Cardiac muscle cell (in vitro differentiated cells and primary cell): ENCODE measurements at places on chromosomes 5 and 9. TPM values are rescaled to one million over a fixed set of nuclear protein-coding genes. Genes with fewer than 3 reads are reported as not detected.

DNA sequence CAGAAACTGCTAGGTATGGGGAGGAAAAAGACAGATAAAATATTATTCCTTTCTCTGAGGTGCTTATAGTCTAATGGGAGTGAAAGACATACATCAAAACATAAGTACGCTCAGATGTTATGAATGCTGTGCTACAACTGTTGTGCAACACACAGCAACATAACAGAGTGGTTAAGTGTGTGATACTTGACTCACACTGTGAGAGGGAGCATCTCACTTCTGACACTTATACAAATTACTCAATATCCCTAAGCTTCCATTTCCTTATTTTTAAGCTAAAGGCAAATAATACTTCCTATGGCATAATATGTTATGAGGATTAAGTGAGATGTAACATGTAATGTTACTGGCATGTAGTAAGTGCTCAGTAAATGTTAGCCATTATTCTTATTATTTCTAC is 110.6 kb upstream of the FER start:
- DNase-seq: peak; percentile 78
- no peak overlapping the region for H3K27ac ChIP-seq
- H3K4me3 ChIP-seq: no peak overlapping the region
- H3K36me3 ChIP-seq: no peaks in the 10 kb centered on the region

KIF12 gene
- 0.04 and 1.1 TPM in 2 replicates for total RNA-seq

CEL gene
- 1.1 and 1.6 TPM in 2 replicates for total RNA-seq

FBLL1 gene
- 0.63 and 1.2 TPM in 2 replicates for total RNA-seq

C9orf153 gene
- 0.74 and 1.0 TPM in 2 replicates for total RNA-seq

DNA sequence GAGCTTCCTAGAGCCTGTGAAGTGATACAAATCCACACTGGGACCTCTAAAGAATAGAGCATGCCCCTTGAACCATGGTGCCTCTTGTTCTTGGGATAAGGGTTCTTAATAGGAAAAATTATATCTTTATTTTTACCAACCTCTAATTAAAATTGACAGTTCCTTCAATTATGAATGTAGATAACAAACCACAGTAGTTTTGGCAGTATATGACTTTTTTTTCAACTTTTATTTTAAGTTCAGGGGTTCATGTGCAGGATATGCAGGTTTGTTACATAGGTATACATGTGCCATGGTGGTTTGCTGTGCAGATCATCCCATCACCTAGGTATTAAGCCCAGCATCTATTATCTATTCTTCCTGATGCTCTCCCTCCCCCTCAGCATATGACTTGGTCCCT is 974 bp downstream of the HEMGN start:
- H3K4me1 ChIP-seq: no peaks in the 10 kb centered on the region
- H3K27ac ChIP-seq: no peak overlapping the region
- H3K36me3 ChIP-seq: no peaks in the 10 kb centered on the region
- H3K4me3 ChIP-seq: no peak overlapping the region
- H3K27me3 ChIP-seq: peaks cover 99% of the 10 kb centered on the region

GRCh38 chr9:37988602-37989001 is 80.4 kb downstream of the SHB start:
- no peak for DNase-seq
- peaks cover 30% of the 10 kb centered on the region for H3K4me1 ChIP-seq
- no peak overlapping the region for H3K27ac ChIP-seq
- H3K27me3 ChIP-seq: no peaks in the 10 kb centered on the region

GRCh38 chr9:129889941-129890717 is 54.9 kb downstream of the USP20 start:
- no peak overlapping the region for H3K4me3 ChIP-seq
- peaks cover 8% of the 10 kb centered on the region for H3K36me3 ChIP-seq
- DNase-seq: no peak
- peaks cover 11% of the 10 kb centered on the region for H3K4me1 ChIP-seq
- H3K27me3 ChIP-seq: no peaks in the 10 kb centered on the region
- H3K27ac ChIP-seq: no peak overlapping the region

SLC22A5 gene
- 6.4 and 6.5 TPM in 2 replicates for total RNA-seq

DNA sequence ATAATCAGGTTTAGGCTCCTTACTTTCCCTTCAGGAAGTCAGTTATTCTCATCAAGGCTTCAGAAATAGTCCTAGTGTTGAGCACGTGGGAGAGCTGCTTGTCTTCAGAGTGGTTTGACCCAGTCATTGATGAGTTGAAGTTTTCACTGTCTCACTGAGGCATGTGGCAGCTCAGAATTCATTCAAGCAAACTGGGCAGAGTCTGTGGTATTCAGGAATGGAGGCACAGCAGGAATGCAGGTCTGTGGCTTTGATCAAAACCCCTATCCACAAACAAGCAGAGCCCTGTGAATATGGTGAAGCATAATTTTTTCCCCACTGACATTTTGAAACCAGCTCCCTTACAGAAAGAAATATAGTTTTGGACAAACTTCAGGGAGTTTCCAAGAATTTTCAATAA is 207.3 kb downstream of the CD180 start:
- no peak overlapping the region for H3K27ac ChIP-seq
- no peaks in the 10 kb centered on the region for H3K36me3 ChIP-seq
- no peak overlapping the region for H3K4me3 ChIP-seq
- peak; percentile 27 for DNase-seq

- no peak for DNase-seq
- H3K4me3 ChIP-seq: no peak overlapping the region
- no peaks in the 10 kb centered on the region for H3K36me3 ChIP-seq
Measured at GRCh38 chr5:6780802-6781391, 67.7 kb downstream of the TENT4A start.

DNA sequence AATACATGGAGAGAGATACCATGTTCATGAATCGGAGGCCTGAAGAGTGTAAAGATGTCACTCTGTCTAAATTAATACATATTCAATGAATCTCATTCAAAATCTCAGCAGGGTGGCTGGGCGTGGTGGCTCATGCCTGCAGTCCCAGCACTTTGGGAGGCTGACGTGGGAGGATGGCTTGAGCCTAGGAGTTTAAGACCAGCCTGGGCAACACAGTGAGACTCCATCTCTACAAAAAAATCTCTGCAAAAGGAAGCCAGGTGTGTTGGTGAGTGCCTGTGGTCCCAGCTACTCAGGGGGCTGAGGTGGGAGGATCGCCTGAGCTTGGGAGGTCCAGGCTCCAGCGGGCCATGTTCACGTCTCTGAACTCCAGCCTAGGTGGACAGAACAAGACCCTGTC is 49.7 kb downstream of the COL23A1 start:
- no peaks in the 10 kb centered on the region for H3K27me3 ChIP-seq
- no peaks in the 10 kb centered on the region for H3K36me3 ChIP-seq
- H3K27ac ChIP-seq: no peak overlapping the region
- no peak overlapping the region for H3K4me3 ChIP-seq
- no peak for DNase-seq

TMEM174 gene
- total RNA-seq: not detected in 2 replicates

GRCh38 chr5:157649101-157649500 is 3.1 kb downstream of the SOX30 start:
- H3K36me3 ChIP-seq: no peaks in the 10 kb centered on the region
- no peaks in the 10 kb centered on the region for H3K4me1 ChIP-seq
- no peak for DNase-seq

PCDHGB4 gene
- 17.4 and 23.5 TPM in 2 replicates for total RNA-seq

NR5A1 gene
- total RNA-seq: 0.12 TPM in 1 of 2 replicates, not detected in the other

DNA sequence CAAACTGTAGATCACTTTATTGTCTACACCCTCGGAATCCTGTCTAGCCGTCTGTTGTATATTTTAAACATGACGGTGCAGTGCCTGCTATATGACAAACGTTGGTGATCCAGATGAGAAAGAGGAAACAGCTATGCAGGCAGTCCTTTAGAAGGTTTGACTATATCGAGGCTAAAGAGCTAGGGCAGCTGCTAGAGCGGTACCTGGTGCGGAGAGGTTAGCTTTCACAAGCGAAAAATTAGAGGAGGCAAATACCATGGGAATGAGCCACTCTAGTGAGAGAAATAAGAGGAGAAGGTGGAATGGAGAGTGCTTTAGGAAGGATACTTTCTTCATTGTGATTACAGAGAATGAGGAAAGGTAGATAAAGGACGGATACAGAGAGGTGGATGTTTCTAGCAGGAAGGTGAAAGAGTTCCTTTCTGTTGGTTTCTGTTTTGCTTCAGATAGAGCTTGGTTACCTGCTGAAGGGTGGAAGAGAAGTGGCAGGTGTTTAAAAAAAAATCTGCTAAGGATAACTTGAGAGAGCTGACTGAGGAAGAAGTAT is 959 bp upstream of the FBXL17 start:
- no peaks in the 10 kb centered on the region for H3K36me3 ChIP-seq
- peak; percentile 21 for DNase-seq
- H3K4me3 ChIP-seq: peak overlapping the region; percentile 58
- peaks cover 8% of the 10 kb centered on the region for H3K4me1 ChIP-seq
- peak overlapping the region; percentile 93 for H3K27ac ChIP-seq

- no peaks in the 10 kb centered on the region for H3K27me3 ChIP-seq
- H3K36me3 ChIP-seq: peaks cover 7% of the 10 kb centered on the region
- no peak overlapping the region for H3K27ac ChIP-seq
- H3K4me3 ChIP-seq: no peak overlapping the region
- H3K4me1 ChIP-seq: no peaks in the 10 kb centered on the region
- DNase-seq: no peak
Measured at GRCh38 chr9:129874261-129875101, 39.2 kb downstream of the USP20 start.

GRCh38 chr5:175867587-175868347 is 3.6 kb upstream of the CPLX2 start:
- no peaks in the 10 kb centered on the region for H3K36me3 ChIP-seq
- no peak overlapping the region for H3K27ac ChIP-seq
- peaks cover 19% of the 10 kb centered on the region for H3K27me3 ChIP-seq
